ENCODE measurements at places on chromosomes 4 and X.

DNA sequence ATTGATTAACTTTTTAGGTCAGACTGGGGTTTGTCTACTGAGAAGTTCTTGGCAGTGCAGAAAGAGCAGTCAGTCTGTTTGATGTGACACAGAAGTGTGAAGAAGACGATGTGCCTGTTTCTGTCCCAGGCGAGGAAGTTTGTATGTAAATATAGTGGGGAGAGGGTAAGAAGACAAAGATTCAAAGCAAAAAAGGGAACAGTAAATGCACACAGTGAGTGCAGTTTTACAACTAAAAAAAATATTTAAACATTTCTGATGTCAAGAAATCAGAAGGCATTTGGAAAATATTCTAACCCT, 264.9 kb downstream of the RAPGEF2 start:
- DNase-seq: no peak

DNA sequence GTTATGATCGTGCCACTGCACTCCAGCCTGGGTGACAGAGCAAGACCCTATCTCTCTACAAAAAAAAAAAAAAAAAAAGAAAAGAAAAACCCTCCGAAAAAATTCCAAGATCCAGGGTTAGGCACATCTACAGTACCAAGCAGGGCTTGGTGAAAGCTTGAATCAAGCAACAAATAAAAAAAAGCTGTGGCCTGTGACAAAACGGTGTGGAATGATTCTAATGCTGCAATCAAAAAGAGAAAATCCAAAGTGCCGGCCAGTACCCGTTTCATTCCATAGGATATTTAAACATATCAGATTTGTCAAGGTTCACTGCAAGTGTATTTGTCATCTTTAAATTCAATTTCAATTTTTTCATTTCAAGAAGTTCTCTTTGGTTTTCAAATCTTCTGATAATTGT, 20.5 kb downstream of the RWDD4 start:
- DNase-seq: no peak

DNA sequence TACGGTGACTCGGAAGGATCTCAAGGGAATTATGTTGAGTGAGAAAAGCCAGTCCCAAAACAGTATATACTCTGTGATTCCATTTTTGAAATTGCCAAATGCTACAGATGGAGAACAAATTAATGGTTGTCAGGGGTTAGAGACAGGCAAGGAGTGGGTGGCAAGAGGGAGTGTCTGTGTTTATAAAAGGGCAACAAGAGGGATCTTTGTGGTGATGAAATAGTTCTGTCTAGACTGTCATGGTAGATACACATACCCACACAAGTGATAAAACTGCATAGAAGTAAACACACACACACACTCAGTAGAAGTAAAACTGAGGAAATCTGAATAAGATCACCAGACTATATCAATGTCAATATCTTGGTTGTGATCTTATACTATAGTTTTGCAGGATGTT, 92.7 kb downstream of the CD99L2 start:
- no peak for DNase-seq

DNA sequence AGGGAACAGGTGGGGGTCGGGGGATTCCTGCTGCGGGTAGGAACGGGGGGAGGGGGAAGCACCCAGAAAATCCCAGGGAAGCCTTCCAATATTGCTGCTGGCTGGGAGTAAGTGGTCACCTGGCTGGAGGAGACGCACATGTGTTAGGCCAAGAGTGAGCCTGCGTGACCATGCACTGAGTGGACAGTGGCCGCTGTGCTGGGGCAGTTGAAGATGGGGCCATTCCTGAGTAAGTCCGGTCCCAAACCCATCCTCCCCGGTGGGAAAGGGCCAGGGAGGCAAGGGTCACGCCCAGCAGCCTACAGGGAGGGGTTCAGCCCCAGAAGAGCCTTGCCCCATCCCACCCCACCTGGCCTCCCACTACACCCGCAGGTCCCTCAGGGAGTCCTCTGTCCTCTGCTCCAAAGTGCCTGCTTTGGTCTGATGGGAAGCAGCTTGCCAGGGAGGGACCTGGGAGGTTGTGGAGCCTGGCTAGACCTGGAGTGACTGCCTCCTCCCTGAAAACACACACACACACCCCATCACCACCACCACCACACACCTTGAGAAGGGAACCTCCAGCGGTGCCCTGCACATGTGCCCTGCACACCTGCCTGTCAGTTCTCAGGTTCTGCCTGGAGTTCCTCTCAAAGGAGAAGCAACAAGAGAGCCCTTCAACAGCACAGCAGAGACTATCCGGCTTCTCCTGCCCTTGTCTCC, 6.1 kb downstream of the L1CAM start:
- no peak for DNase-seq

DNA sequence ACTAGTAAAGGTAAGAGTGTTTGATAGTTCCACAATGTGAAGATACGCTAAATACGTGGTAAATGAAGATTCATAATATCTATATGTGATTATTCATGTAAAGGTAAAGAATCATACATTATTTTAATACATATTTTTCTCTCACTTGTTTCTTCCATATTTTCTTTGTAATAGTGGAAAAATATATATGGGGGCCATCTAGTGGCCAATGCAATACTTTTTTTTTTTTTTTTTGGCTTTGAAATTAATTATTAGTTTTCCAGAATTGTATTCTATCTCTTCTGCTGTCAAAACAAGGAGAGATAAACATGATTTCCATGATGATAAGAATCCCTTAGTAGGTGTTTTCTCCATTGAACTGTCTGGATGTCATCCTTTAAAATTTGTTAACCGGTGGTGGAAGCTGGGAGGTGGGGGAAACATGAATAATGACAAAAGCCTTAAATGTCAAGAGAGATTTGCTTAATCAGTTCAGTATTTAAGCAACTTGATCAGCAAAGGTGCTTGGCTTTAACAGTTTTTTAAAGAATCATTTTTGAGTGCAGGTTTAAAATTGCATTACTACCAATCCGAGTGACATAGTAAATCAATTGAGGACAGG, 508.7 kb upstream of the HTR2C start:
- no peak for DNase-seq

GRCh38 chrX:41067721-41068120, 17.5 kb upstream of the USP9X start:
- no peak for DNase-seq

Data from activated naive CD8-positive, alpha-beta T cell treated with anti-CD3 and anti-CD28 coated beads, Interleukin-2, amount 10 ng/mL, durations not matched to agents 7 days and 5 days (primary cell).